Sciatic nerve (tissue), 2 donors: ENCODE measurements at places on chromosomes 12 and 14.

GRCh38 chr14:55654243-55654642 is 74.2 kb downstream of the KTN1 start:
- no peak for DNase-seq

DNA sequence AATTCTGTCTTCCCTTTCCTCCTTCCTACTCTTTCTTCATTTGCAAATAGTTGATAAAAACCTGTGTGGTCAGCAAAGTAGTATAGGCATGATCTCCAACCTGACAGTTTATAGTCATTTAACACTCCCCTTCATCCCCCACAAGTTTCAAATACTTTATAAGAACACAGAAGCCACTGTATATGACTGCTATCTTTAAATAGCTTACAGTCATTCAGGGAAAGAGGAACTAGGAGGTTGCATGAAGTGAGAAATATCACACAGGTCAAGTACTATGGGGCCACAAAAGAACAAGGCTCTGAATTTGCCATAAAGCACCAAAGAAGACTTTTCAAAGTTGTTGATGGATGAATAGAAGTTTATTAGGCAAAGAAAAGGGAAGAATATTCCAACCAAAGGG is 431.3 kb downstream of the NPAS3 start:
- no peak for DNase-seq

GRCh38 chr14:81260732-81261131 is 40.0 kb upstream of the GTF2A1 start:
- DNase-seq = no peak

GRCh38 chr12:109944561-109945359 is 44.7 kb downstream of the TCHP start:
- no peak for DNase-seq

- DNase-seq = no peak
Measured at GRCh38 chr14:37150414-37150813, 22.0 kb downstream of the SLC25A21 start.

DNA sequence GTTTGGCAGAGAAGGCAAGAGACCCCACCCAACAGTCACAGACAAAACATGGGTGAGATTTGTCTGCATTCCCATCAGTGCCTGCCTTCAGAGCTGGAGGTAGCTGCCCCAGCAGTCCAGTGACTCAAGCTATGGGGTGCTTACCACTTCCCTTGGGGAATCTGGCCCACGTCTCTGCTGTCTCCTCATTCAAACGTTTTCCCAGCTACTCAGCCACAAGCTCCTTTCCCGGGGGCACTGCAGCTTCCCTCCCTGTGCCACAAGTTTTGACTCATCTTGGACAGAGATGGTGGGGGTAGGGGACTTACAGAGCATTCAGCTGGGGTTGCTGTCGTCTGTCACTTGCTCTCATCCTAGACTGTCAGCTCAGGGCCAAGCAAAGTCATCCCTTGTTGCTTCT is 66.6 kb downstream of the FBXL14 start:
- DNase-seq = no peak

- DNase-seq = no peak
Measured at GRCh38 chr12:105928436-105928835, 210.3 kb downstream of the NUAK1 start.

- DNase-seq = no peak
Measured at GRCh38 chr12:116028619-116029018, 248.9 kb downstream of the MED13L start.

- no peak for DNase-seq
Measured at GRCh38 chr12:111069886-111070285, 149.5 kb upstream of the MYL2 start.

DNA sequence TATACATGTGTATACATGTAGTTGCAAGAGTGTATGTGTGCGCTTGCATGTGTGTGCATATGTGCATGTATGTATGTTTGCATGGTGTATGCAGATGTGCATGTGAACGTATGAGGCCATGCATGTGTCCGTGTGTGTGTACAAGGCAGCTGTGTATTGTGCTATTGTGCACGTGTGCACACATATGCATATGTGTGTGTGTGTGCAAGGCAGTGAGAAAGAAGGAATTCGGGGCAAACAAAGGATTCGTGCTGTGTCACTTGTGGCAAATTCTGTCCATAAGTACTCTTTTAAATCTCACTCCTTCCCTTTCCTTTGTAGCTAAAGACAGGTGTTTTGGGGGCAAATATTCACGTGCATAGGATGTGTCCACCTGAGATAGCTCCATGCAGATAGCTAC is 227.1 kb downstream of the VRK1 start:
- no peak for DNase-seq
